ENCODE measurements at places on chromosomes 5 and 9.

GRCh38 chr9:105150991-105151685 lies 93.3 kb upstream of the SLC44A1 start:
- DNase-seq: no peak

DNA sequence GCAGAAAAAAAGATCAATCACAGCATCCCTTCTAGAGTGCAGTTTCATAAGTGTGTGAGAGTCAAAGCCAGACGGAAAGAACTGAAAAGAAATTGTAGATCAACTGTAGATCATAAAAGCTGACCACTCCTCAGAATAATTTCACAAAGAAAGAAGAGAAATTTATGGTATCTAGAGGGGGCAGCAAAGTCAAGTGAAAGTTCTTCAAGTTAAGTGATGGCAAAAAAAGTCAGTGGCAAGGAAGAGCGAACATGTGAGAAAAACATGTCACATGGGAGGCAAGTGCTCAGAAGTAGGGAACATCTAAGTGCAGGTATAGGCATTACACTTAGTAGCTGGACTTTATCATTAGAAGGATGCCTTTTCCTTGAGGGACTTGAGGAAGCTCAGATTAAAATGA lies 245.1 kb upstream of the ISL1 start:
- no peak for DNase-seq

DNA sequence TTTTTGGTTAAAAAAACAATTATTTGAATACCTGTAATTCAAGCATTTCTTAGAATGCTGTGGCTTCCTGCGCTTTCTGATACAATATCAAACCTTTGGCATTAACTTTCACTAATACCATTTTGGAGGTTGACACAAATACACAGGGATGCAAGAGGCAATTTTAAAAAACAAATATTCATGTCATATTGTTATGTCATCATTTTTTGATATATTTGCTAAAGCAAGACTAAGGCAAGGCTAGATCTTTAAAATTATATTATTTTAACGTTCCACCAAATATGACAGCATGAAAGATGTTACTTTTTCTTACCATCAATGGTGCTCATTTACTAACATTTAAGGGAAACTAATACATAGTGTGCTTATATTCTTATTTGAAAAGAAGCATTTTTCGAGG lies 93.4 kb upstream of the FSD1L start:
- no peak for DNase-seq

- no peak for DNase-seq
Measured at GRCh38 chr9:93194641-93195040, 10.7 kb downstream of the WNK2 start.

GRCh38 chr9:134949681-134950385 lies 32.1 kb upstream of the FCN1 start:
- DNase-seq: no peak

DNA sequence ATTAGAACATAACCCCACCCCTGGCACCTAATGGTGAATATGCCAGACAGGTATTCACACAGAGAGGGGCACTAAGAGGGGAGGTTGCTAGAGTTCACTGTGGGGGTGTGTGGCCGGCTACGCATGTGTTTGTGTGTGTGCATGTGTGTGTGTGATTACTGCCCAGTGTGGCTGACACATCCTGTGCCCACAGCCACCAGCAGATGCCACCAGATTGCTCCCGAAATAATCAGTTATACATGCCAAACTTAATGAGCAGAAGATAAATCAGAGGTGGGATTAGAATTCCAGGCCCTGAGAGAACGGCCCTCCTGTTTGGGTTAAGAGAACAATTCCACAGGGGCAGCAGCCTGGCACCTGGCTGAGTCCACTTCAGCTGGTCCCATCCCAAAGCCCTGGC lies 91.8 kb upstream of the TBCA start:
- no peak for DNase-seq

DNA sequence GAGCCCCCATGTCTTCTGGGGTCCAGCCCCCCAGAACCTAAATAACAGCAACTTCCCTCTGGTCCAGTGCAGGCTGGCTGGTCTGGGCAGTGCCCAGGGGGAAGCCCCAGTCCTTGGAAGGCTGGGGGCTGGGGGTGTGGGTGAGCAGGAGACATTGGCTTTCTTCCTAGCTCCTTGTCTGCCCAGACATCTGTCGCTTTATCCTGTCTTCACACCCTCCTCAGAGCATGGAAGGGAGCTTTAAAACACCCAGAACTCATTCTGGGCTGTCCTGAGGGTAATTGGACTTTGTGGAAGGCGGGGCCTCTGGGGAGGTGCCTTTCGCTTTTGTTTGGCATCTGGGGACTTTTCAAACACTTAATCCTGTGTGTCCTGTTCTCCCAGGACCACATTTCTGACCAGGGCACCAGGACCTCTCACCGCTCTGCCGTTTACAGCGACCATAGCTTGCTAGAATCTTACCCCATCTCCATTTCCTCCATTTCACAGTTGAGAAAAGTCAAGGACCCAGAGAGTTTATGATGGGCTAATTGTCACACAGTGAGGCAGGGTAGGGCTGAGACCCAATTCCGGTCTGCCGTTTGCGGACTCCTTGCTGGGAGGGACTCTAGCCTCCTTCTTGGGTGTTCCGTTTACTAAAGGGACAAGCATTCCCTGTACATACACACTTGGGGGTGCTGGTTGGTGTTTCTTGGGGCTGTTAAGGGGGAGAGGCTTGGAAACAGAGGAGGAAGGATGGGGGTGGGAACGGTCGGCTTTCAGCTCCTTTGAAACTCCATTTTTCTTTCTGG lies 1.1 kb downstream of the GSN start:
- DNase-seq: no peak

DNA sequence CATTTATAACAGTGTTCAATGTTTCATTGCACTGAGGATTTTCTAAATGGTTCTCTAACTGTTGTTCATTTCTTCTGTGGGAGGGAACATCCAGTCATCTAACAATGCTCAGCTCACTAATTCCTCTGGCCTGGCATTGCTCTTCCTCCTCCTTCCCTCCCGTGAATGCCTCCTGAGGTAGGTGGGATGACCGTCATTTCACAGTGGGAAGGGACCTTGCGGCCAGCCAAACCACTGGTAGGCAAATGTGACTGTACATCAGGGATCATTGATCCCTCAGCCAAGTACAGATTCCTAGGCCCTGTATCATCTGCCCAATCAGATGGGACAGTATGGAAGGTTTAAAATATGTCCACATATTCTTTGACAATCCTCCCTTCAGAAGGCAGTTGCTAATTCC lies 23.7 kb upstream of the VDAC1 start:
- no peak for DNase-seq

DNA sequence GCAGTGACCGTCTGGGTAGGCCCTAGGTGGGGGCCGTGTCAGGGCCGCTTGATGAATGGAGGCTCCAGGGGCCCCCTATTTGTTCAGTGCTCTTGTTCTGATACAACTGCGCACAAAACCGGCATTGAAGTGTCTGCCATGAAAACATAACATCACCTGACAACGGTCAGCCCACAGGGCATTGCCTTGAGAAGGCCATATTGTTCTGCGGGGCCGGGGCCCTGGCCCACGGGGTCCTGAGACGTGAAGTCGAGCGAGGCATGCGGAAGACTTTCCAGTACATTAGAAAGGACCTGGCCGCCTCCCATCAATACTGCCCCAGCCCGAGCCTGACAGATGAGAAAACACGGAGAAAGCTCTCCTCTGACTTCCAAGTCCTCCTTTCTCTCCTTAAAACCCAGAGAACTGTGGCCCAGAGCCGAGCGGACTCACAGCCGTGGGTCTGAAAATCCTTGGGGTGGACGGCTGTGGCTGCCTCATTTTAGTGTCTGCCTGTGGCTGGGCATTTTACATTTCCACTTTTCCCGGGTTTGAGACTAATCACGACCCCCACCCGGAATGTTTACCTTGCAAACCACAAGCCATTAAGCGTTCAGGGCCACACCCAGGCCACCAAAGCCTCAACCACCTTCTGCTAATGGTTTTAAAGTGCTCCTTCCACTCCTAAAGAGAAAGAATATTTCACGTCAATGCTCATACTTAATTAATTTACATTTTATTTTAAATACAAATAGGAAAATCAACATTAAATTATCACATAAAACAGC lies 391.0 kb upstream of the IRX2 start:
- no peak for DNase-seq

- DNase-seq: no peak
Measured at GRCh38 chr5:29518176-29518575, 1675.3 kb upstream of the CDH6 start.

- no peak for DNase-seq
Measured at GRCh38 chr5:101543780-101544179, 640.7 kb upstream of the ST8SIA4 start.

DNA sequence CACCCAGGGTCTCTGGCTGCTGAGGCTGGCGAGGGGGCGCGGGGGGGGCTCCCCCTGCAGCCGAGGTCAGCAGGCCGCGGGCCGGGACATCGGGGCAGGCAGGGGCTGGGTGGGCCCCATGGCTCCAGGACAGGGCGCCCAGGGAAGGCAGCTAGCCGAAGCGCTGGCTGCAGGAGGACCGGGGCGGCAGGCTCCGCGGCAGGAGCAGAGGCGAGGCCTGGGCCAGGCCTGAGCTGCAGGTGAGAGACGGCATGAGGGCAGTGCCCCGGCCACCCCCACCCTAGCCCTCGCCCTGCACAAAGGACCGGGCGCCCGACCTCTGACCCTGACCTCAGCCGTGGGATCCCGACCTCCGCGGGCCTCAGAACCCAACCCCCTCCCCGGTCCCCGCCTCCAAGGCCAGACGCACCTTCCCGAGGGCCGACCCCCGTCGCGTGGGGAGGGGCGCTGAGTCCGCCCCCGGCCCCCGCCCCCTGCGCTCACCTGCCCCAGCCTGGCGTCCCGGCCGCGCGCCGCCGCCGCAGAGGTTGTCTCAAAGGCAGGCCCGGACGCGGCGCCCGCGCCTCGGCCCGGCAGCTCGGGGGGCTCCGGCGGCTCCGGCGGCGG lies 431 bp downstream of the RNF208 start:
- DNase-seq: no peak

DNA sequence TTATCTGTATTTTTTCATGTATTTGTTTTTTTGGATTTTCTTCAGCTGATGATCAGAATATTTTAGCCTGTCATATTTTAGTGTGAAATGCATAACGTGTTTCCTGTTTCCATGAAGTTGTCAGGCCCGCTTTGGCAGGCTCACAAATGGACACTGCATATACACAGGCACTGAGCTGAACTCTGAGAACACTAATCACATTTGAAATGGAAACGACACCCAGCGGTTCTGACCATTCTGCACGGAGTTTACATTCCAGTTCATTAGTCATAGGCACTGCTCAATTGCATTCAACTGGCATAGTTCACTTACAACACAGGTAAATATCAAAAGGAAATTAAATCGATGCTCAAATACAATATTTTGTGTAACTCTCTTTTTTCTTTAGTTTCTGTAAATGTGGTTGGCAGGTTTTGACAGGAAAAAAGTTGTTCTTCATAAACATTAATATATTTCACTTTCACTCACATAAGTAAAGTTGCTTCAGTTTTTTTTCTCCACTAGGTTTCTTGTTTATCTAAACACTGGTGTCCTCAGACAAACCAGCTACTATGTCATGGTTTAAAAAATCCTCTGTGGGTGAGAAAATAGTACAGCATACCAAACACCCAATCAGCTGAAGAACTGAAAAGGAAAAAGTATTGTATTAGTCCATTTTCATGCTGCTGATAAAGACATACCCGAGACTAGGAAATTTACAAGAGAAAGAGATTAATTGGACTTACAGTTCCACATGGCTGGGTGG lies 559.0 kb upstream of the DAP start:
- DNase-seq: no peak

DNA sequence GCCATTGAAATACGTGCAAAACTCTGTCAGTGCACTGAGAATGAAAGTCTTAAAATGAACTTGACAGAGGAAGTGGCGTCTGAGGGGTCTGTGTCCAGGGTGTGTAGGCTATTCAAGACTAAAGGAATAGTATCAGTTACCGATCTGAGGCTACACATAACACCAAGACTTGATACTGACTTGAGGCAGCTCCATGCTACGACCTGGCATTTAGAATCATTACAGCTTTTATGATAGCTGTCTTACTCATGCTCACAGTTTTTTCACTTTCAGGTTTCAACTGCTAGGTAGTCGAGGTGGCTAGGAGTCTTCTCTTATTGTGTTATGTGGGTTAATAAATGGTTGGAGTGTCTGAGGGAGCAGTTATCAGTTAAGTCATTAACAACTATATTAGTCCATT lies 92.8 kb upstream of the SLCO6A1 start:
- no peak for DNase-seq

GRCh38 chr5:132962429-132963021 lies 909 bp downstream of the AFF4 start:
- no peak for DNase-seq

All from stimulated activated CD4-positive, alpha-beta T cell treated with anti-CD3 and anti-CD28 coated beads, Interleukin-15, amount 100 ng/mL, for 48 hours (primary cell).